ENCODE measurements at places on chromosomes 12 and 14.

DNA sequence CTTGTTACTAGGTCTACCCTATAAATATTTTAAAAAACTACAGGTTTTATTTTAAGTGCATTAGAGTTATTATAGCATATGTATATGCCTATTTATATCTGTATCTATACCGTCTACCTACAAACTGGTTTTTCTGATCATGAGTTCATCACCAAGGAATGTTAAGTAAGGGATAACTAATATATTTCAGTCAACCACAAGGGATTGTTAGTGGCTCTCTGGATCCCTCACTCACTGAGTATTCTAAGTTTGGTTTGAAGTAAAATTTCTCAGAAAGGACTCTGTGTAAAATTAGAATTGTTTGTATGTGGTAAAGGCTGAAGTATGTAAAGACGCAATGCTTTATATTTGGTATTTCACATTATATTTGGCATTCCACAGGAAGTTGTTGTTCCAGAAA lies 4.8 kb downstream of the EPYC start:
- no peak for DNase-seq

DNA sequence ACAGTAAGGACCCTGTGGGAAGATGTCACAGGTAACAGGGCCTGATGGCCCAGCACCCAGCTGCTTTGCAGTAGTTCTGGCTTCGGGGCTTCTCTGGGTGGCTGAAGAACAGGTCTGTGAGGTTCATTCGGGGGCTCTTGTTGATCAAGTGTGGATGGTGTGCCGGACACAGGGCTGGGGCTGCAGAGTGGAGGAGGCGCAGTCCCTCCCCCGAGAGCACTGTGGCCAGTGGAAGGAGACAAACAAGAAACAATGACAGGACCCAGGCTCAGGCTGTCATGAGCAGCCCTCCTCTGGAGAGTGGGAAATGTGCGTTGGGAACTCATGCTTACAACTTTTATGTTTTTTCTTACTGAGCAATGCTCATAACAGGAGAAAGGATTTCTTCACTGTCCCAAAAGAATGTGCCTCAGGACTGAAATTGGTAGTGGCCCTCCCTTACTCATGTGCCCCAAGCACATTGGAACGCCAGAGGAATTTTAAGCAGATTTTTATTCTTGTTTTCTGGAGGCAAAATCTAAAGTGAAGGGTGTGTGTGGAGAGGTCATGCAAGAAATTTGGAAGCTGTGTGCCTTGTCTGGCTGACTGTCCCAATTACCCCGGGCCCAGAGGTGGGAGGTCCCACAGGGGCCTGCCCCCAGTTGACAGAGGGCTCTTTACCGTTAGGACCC lies 233.8 kb downstream of the CACNA1C start:
- DNase-seq: no peak

DNA sequence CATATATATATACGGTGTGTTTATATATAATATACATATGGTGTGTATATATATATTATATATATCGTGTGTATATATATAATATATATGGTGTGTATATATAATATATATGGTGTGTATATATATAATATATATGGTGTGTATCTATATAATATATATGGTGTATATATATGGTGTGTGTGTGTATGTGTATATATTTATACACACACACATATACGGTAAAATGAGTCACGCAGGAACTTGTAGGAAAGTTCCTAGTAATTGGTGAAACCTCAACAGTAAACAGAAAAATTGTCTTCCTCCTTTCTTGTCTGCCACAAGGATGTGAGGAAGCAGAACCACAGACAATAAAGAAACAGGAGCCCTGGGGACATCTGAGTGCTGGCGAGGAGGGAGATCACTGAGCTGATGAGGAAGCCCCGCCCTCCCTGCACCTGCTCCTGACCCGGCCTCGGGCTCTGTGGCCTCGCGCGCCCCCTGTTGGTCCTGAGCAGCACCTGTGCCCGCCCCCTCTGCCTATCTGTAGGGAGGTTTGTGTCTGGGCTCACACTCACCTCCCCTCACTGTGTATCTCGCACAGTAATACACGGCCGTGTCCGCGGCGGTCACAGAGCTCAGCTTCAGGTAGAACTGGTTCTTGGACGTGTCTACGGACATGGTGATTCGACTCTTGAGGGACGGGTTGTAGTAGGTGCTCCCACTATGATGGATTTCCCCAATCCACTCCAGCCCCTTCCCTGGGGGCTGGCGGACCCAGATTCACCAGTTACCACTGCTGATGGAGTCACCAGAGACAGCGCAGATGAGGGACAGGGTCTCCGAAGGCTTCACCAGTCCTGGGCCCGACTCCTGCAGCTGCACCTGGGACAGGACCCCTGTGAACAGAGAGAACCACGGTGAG lies 1079.4 kb downstream of the TMEM121 start:
- peak; percentile 60 for DNase-seq

GRCh38 chr14:76968621-76969063 lies 59.9 kb downstream of the IRF2BPL start:
- no peak for DNase-seq

DNA sequence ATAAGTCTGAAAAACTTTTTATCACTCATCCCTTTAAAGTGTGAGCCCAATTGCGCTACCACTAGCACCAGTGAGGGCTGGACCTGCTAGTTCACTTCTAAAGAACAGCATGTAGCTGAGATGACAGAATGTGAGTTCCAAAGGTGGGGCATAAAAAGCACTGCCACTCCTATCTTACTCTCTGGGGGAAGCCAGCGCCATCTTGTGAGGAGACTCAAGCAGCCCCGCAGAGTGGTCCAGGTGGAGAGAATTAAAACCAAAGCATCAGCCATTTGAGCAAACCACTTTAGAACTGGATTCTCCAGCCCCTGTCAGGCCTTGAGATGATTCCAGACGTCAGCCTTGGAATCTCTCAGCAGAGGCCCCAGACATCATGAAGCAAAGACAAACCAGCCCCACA lies 39.9 kb downstream of the TMEM132D start:
- DNase-seq: no peak

DNA sequence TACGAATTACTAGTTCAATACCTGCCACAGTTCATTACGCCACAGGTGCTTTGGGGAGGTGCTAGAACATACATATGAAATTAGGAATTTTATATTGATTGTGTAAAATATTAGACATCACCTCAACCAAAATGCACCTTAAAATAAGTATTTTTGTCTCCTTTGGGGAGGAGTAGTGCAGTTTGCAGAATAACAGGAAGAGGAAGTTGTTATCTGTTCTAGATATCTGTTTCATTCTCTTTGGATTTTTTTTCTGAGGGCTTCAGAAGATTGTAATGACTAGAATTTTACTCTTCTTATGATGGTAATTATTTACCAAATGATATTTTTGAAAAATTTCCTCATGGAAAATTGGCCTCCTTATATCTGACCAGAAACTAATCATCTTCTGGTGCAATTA lies 9.9 kb upstream of the GYS2 start:
- no peak for DNase-seq

- DNase-seq: no peak
These were observed 158.0 kb upstream of the RTL1 start for GRCh38 chr14:101061411-101062064.

- DNase-seq: no peak
These were observed 287.3 kb downstream of the BCL11B start for GRCh38 chr14:98984719-98985041.

DNA sequence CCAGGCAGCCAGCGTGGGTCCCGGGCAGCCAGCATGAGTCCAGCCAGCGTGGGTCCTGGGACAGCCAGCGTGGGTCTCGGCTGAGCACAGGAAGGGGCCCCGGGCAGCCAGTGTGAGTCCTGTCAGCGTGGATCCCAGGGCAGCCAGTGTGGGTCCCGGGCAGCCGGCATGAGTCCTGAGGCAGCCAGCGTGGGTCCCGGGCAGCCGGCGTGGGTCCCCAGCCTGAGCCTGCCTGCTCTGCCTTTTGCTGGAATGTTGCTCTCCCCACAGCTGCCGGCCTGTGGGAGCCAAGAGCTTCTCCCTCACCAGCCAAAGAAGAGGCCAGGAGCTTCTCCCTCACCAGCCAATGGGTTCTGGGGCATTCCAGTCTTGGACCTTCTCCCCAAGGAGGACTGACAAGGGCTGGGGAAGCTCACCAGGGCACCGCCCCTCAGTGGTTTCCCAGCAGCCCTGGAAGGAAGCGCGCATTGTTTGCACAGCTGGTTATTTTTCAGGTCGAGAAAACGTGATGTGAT lies 15.0 kb upstream of the RFLNA start:
- no peak for DNase-seq

DNA sequence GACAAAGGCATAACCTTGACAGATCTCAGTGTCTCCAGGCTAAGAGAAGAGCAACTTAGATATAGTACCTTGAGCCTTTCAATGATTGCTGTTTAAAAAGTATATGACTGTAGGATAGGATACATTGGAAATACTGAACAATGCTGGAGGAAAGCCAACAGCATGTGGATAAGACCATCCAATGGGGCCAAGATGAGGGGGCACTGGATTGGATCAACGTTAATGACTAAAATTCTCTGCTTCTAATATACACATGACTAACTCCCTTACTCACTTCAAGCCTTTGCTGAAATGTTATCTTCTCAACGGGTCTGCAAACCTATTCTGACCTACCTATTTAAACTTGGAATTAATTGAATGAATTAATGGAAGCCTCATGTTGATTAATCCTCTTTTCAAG lies 354.9 kb downstream of the RAD51B start:
- no peak for DNase-seq

GRCh38 chr14:87628129-87628528 lies 364.9 kb downstream of the GALC start:
- DNase-seq: no peak

- DNase-seq: no peak
These were observed 50.1 kb downstream of the ZC3H14 start for GRCh38 chr14:88612981-88613380.

GRCh38 chr14:34164162-34164864 lies 213.4 kb upstream of the EGLN3 start:
- DNase-seq: no peak

GRCh38 chr14:74835645-74836250 lies 40.2 kb downstream of the PROX2 start:
- DNase-seq: no peak

GRCh38 chr12:118694128-118694775 lies 287.1 kb upstream of the SRRM4 start:
- no peak for DNase-seq

DNA sequence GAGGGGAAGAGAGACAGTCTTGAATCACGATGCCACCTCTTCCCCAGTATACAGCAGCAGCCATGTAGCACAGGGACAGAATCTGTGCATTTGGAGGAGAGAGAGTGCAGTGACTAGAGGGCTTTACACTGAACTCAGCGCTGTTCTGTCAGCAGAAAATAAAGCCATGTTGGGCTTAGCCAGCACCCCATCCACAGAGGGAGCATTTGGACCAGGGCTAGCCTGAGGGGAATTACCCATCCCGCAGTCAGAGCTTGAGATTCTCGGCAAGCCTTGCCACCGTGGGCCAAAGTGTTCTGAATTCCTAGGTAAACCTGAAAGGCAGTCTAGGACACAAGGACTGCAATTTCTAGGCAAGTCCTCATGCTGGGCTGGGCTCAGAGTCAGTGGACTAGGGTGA lies 120.4 kb upstream of the CNOT2 start:
- DNase-seq: no peak

DNA sequence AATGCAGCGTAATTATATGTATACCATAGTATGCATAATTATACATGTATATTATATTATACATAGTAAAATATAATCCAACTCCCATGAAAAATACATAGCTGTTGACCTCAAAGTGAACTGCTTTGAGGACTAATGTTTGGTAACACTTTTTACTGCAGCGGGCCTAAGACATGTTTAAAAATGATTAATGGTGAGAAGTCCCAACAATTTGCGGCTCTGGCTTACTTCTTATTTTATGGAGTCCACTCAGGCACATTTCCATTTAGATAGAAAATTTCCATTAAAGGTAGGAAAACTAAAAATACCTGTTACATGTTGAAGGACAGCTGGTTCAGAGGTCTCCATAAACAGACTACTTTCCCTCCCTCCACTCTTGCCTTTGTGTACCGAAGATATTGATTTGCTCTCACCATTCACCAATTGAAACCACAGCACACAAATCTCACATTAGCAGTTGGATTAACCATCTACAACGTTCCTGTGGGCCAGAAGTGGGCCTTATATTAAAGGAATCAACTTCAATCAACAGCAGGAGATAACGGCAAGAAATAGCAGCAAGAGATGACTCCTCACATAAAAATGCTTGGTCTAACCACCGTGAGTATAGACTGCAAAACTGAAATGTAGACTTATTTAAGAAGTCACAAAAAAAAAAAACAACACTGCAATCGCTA lies 14.1 kb upstream of the NT5DC3 start:
- no peak for DNase-seq

DNA sequence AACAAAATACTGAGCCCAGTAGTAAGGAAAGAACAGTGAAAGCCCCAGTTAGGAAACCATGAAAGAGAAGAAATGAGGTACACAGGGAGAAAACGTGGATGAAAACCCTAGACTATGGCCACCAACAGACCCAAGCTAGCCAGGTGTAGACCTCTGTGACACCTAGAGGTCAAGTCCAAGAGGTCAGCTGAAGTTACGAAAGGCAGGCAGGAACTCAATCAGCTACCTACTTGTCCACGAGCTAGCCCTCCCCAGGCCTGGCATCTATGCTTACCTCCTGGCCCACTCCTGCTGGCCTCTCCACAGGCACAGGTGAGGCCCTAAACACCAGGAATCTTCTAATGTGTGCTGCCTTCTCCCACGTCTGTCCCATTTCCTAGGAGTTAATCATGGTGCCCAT lies 48.7 kb downstream of the DPF3 start:
- no peak for DNase-seq

GRCh38 chr12:91289906-91290305 lies 107.3 kb upstream of the DCN start:
- no peak for DNase-seq

DNA sequence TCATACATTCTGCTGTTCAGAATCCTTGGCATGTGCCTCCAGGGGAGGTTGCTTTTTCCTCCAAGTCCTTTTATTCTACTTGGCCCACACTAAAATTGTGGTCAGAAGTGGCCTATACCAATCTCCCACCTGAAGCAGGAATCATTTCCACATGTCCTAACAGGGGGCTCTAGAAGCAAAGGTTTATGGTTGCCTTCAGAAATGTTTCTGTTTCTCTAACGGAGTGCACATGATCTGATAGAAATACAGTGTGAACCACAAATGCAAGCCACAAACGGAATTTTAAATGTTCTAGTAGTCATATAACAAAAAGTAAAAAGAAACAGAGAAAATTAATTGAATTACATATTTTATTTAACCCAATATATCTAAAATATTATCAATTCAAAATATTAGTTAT lies 4.0 kb downstream of the PTGER2 start:
- no peak for DNase-seq

- DNase-seq: no peak
These were observed 1.7 kb downstream of the PLEK2 start for GRCh38 chr14:67410313-67410712.

DNA sequence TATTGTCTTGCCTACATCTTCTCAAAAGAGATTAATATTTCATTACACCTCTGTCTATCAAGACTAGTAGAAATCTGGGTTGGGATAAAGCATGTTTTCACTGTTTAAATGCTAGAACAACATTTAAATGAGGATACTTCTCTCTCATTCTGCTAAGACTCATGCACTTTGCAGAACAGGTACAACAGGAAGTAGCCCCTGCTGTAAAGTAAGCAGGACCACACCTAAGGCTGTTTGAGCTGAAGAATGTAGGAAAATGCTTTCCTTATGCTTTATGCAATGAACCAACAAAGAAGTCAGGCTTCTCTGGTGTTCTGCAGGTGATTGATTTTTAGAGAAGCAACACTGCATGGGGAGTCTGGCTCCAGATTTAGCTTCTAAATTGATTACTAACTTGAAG lies 89.4 kb downstream of the PAX9 start:
- no peak for DNase-seq

GRCh38 chr12:252636-253035 lies 10.0 kb downstream of the SLC6A13 start:
- DNase-seq: no peak

Data from GM12892 (cell line).